ENCODE measurements at places on chromosomes 4 and X.

DNA sequence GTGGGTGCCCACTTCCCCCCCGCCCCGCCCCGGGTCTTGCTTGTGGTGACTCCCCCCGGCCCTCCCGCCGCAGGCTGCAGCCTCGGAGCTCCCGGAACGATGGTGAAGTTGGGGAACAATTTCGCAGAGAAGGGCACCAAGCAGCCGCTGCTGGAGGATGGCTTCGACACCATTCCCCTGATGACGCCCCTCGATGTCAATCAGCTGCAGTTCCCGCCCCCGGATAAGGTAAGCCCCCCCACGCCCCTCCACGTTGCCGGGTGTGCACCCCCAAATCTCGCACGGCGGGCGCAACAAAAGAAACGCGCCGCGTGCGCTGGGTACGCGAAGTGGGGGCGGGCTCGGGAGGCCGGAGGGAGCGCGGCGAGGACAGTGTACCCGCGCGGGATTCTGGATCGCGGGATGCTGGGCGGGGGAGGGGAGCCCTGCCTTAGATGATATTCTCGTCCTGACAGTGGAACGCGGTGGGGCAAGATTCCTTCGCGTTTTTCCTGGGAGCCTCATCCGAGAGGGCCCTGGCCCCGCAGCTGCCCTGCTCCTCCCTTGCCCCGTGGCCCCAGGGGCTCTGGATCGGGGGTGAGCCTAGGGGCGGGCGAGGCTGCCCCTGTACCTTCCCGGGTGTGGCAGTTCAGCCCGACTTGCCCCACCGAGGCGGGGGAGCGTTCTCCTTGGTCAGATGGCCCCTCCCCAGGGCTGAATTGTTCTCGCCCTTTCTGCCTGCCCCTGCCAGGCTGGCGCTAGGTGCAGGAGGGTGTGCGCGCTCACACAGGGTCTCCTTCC is 819 bp downstream of the NSG1 start:
- no peak for DNase-seq

DNA sequence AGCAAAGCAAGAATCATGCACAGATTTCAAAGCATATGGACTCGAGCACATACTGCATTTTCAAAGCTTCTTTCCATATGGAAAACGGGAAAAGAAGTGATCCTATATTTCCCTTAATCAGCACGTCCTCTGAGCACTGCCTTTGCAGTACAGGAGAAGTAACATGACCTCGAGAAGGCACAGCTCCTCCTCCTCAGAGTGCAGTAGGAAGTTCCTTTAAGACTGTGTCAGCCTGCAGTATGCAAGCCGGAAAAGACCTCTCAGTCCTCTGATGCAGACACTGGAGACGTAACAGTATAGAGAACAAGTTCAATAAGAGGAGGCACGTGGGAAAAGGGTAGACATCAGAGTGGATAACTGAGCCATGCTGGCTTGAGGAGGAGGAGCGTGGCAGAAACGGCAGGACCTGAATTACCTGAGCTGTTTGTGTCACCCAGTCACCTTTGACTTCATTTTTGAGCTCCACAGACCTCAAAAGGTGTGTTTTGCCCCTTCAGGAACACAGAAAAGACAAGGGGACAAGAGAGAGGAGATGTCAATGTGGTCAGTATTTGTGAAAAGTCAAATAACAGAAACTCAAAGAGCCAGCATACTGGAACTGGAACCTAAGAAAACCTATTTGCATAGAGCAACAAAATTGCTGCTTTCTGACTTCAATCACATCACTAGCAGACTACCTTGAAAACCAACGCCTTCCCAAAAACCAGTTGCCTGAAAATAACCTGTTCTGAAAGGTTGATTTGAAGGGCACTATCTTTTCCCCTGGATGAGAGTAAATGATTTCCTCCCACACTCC is 20.8 kb downstream of the IRF2 start:
- DNase-seq: no peak

- no peak for DNase-seq
Observed at GRCh38 chr4:147782087-147782781, 50.3 kb downstream of the ARHGAP10 start.

DNA sequence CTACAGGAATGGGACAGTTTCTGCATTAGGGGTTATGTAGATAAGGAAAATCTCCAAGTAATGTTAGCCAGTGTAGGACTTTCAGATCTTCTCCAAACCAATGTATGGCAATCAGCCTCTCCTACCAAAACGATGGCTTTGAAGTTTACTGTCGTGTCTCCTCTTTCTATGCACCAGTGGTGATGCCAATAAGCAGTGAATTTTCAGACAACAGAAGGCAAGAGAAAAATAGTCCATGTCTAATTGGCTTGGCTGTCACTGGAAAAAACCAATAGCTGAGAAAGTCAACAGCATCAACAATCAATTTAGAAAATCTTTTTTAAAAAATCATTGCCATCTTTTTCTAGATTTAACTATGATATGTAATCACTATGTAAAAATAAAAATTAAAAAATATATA is 35.0 kb downstream of the LIMCH1 start:
- DNase-seq: no peak

- no peak for DNase-seq
Observed at GRCh38 chr4:176638992-176639391, 153.7 kb downstream of the VEGFC start.

DNA sequence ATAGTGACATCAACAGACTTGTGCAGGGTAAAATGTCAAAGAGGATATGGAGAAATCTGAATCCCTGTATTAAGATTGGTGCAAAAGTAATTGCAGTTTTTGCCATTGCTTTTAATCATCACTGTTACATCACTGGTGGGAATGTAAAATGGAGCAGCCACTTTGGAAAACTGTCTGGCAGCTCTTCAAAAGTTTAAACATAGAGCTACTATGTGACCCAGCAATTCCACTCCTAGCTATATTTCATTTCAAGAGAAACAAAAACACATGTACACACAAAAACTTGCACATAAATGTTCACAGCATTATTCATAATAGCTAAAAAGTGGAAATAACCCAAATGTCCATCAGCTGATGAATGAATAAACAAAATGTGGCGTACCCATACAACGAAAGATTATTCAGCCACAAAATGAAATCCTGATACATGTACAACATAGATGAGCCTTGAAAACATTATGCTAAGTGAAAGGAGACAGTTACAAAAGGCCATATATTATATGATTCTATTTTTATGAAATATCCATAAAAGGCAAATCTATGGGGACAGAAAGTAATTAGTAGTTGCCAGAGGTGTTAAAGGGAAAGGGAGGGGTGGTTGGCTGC is 106.4 kb downstream of the AMELX start:
- no peak for DNase-seq

DNA sequence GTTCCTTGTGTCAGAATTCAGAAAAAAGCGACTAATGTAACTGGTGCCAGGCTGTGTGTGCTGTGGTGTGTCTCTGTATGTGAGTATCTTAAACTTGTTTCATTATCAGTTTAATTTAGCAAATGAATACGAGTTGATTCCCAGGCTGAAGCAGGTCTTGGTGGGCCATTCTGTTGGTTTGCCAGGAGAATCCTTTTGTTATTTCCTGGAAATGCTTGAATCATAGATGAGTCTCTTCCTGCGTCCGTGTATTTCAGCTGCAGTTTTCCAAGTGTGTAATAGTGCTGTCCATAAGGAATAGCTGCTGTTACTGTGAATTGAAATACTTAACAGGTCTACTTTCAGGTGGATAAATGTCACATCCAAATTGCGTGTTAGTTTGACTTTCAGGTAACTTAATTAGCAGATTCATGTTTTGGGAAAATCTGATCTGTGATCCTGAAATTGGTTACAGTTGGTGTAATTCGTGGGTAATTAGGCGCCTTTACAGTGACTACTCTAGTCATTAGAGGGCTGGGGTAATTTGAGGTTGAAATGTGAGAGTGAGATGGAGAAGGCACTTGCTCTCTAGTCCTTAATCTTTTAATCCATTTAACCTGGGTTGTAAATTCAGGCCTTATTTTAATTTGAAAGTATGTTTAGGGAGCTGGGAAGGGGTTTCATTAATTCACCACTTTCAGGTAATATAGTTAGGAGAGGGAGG is 23.8 kb downstream of the TMEM131L start:
- DNase-seq: no peak

GRCh38 chr4:16443504-16444088 is 217.3 kb upstream of the TAPT1 start:
- no peak for DNase-seq

GRCh38 chrX:39714471-39714870 is 383.3 kb downstream of the BCOR start:
- no peak for DNase-seq

- no peak for DNase-seq
Observed at GRCh38 chrX:8194216-8194615, 23.1 kb upstream of the VCX2 start.

DNA sequence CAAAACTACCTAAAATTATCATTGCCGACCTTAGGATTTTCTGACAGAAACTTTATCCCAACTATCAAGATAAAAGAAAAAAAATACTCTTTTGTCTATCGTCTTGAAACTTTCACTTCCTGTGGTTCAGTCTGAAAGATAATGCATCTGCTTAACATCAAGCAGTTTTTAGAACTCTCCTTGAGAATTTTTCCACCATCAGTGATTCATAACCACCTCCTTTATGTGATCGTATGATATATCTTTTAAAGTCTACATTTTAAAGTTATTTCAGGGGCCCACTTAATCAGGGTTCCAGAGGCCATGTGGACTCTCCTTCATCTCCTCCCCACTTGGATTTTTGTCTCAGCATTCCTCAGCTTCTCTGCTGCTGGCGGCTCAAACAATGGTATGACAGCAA is 272.8 kb upstream of the TENM3 start:
- no peak for DNase-seq

GRCh38 chrX:33138677-33139249 is 72.6 kb downstream of the DMD start:
- DNase-seq: no peak

DNA sequence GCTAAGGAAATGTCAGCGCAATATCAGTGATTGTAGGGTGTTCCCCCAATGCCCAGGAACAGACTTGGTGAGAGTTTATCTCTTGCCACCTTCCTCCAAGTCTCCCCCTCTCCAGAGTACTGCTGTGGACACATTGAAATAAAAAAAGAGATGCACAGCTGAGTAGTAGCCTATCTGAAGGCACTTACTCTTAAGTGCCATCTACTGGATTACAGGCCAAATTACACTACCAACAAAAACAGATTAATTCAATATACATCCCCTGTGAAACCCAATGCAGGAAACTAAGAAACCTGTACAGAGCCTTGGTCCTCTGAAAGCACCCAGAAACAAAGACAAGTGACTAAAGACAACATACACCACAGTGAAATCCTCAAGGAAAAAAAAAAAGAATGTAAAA is 460.3 kb downstream of the ZIC3 start:
- no peak for DNase-seq

DNA sequence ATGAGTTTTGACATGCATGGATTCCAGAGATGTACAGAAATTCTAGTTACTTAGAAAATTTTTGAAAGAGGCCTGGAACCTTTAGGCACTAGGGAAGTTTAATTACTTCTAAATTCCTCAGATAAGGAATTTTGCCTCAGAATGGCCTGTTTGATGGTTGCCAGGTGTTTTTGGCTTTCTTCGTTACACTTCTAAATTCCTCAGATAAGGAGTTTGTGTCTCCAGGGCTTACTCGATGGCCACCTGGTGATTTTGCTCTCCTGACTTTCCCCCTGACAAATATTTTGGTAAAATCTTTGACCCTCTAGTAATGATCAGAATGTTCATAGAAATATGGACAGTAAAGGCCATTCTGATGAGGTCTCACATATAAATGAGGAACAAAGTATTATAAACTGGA is 64.3 kb downstream of the BEX3 start:
- DNase-seq: no peak

- no peak for DNase-seq
Observed at GRCh38 chr4:176319151-176319703, 539 bp upstream of the SPCS3 start.

- no peak for DNase-seq
Observed at GRCh38 chrX:47146121-47146935, 1.3 kb downstream of the RBM10 start.

GRCh38 chrX:118502161-118502789 is 6.7 kb downstream of the DOCK11 start:
- DNase-seq: no peak

- no peak for DNase-seq
Observed at GRCh38 chr4:152157629-152158028, 378.3 kb downstream of the FBXW7 start.

GRCh38 chr4:143335979-143336780 is 496 bp upstream of the GAB1 start:
- DNase-seq: peak; percentile 22

DNA sequence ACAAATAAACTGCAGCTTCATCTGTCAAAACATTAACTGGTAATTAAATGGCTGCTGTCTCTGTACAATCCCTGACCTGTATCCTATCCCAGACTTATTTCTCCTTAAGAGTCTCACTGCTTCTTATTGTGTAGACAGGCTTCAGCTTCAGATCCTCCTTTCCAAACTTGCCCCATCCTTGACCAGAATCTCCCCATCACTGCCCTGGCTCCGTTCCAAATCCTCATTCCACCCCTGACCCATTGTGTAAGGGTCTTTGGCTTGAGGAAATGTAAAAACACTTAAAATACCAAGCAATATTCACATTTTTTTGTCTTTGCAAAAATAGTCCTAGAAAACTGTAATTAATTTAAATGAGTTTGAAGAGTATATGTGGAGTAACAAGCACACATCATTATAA is 152.6 kb upstream of the VEGFC start:
- DNase-seq: no peak

- no peak for DNase-seq
Observed at GRCh38 chr4:108168160-108168670, 517 bp downstream of the LEF1 start.

GRCh38 chrX:50881028-50881427 is 29.5 kb upstream of the BMP15 start:
- no peak for DNase-seq

DNA sequence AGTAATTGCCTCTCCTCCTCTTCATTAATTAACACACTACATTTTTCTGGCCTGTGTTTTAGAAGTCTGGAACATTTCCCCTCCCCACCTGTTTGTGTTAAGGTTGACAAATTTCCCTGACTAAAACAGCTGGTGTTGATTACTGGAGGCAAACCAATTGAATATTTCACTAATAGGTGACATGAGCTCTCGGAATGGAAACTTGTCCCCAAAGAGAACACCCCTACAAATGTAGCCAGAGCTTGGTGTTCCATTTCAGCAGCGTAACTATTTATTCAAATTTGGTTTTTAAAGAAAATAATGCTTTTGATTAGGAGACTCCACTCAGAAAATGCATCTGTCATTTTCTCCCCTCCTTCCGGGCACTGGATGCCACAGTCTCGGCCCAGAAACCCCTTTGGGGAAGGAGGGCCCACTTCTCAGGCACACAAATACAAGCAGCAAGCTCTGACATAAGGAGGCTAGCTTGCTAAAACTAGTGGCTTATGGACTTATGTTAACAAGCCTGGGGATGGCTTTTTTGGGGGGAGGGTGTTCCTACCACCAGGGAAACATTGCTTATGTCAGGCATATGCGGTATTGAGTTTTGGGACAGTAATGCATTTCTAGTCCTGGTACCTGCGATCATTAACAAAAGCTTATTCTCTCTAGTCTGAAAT is 2.2 kb downstream of the RNF150 start:
- no peak for DNase-seq

DNA sequence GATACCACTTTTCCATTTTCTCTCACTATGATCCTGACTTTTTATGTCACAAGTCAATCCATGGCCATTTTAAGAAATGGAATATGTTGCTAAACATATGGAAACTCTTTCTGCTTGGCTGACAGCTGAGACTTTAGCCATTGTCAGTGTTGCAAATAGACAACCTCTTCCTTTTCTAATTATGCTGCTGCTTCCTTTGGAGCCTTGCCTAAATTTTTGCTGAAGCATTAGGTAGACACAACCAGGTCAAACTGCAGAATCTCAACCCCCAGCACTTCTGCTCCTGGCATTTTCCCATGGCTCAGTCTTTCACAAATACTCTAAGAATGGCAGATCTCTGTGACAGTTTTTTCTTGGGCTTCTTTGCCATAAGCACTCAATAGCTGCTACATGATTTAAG is 543.3 kb downstream of the GRID2 start:
- no peak for DNase-seq

Data from activated CD8-positive, alpha-beta memory T cell treated with anti-CD3 and anti-CD28 coated beads for 48 hours (primary cell).